ENCODE measurements at places on chromosomes 7 and 10.

- DNase-seq: no peak
These were observed 55.2 kb upstream of the DKK1 start for GRCh38 chr10:52258799-52259425.

- no peak for DNase-seq
These were observed 205.6 kb downstream of the AUTS2 start for GRCh38 chr7:69803699-69804516.

GRCh38 chr10:52523696-52524095 lies 209.6 kb downstream of the DKK1 start:
- DNase-seq: no peak

GRCh38 chr7:32108651-32109050 lies 38.4 kb upstream of the PDE1C start:
- no peak for DNase-seq

DNA sequence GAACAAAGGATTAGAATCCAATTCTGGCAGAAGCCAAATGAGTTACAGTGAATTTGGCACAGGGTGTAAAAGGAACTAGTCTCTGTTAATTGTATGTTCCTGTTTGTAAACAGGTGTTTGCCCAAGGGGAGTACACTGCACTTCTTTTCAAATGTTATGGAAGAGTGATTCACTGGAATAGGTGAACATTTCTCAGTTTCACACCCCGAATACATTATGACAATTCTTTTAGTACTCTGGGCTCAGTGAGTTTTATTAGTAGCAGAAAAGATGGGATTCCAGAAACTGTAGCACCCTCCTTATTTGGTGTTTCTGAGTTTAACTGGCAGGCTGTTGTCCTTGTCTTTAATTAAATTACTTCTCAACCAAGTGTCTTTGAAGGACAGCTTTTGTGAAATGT lies 329.2 kb downstream of the BBS9 start:
- no peak for DNase-seq

GRCh38 chr7:156943091-156944041 lies 6.1 kb upstream of the NOM1 start:
- DNase-seq: no peak
